HS-27A (cell line): ENCODE measurements at places on chromosomes 1 and 21.

- DNase-seq, result no peak
These were observed 45.8 kb downstream of the RNF115 start for GRCh38 chr1:145778146-145778540.

DNA sequence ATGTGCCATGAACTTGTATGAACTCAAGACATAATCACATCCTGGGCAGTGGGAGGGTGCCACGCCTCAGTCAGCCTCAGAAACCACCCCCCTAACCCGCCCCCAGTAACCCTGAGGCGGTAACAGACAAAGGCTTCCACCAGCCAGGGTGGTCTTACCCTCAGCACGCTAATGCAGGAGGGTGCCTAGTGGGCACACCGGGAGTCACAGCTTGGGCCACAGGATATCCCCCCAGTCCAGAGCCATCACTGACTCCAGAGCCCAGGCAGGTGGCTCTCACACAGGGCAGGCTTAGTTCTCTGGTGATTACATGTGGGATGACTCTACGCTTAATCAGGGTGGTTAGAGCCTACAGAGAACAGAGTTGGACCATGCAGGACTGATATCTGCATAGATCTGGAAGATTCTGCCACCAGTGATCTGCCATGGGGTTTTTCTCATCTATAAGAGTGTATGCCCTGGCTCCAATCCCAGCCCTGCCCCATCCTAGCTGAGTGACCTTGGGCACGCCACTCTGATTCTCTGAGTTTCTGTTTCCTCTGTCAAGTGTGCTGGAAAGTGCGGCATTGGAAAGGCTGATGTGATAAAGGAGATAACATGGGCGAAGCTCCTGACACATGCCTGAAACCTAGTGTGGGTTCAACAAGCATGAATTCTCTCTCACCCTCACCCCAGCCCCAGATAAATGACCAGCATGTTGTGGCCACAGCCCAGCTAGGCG, 27.3 kb downstream of the OPTC start:
- DNase-seq, result no peak

DNA sequence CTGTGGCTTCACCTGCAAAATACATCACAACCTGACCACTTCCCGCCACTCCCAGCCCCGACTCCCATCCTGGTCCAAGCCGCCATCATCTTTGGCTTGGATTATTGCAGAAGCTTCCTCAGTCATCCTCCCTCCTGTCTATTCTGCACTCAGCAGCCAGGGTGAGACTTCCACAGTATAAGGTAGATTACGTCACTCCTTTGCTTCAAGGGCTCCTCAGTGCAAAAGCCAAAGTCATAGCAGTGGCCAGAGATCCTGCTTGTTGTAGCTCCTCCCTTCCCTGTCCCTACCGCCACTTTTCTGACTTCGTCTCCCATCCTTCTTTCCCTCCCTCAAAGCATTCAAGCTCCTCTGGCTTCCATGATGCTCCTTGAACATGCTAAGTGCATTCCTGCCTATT, 152.8 kb downstream of the GRIK3 start:
- no peak for DNase-seq

DNA sequence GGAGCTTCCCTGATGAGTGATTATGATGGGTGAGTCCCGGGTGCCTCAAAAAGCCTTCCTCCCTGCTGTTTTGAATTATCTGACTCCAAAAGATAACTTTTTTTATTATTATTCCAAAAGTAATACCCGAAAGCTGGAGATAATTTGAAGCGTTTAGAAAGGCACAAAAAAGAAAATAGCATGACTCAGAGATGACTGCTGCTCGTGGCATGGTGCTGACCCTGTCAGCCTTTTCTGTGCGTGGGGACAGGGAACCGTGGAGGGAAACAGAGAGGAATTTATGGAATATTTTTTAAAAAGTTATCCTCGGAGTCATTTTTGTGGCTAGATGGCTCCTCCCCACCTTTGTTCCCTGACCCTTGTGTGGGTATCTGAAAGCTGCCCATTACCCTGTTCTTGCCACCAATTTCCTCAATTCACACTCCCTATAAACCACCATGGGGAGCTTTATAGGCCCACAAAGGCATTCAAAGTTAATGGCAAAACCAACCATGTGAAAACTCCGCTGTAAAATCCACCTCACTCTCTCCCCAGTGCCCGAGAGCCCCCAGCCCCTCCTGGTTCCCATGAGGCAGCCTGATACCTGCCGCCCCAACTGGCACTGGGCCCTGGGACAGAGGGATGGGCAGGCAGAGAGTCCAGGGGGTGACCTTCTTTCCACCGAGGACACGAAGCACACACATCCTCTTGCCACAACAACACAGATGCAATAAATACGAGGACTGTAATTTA, 37.5 kb downstream of the IGSF21 start:
- DNase-seq, result no peak

DNA sequence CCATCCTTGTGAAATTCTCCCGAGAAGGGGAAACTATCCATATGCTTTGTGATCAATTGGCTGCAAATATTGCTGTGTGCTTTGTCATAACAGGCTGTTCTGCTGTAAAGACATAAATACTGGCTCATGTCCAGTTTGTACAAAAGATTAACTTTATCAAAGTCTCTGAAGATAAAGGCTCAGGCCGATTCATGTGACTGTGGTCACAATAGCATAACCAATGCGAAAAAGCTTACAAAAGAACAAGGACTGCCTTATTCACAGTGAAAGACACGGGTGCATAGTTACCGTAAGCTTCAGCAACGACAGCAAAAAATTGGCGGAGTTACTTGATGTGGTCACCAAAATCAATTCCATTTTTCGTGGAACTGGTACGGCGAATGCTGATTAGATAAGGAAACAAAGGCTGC, 173.6 kb upstream of the CHRM3 start:
- no peak for DNase-seq

- no peak for DNase-seq
These were observed 265.3 kb downstream of the SPATA17 start for GRCh38 chr1:217896490-217896889.

DNA sequence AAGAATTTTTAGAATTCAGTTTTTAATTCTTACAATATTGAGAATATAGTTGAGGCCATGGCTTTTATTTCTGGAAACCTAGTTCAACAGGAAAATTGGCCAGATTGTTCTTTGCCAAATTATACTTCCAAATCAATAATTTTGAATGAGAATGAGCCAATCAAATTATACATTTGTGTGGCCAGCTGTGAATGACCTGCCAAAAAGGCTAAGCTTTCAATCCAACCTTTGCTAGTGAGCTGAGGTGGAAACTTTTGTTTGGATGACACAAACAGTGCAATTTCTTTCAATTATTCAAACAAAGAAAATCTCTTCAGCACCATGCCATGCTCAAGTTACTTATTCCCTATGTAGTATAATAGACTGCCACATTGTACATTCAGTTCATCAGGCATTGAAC, 167.8 kb downstream of the PATJ start:
- DNase-seq, result no peak

GRCh38 chr21:22710721-22711120, 1712.5 kb downstream of the NCAM2 start:
- DNase-seq, result no peak

- no peak for DNase-seq
These were observed 25.6 kb downstream of the RUNX1 start for GRCh38 chr21:35023396-35024070.

GRCh38 chr1:54791880-54792522, 9.1 kb downstream of the TTC22 start:
- DNase-seq, result no peak

GRCh38 chr1:88892357-88892877, 1.1 kb upstream of the GTF2B start:
- DNase-seq, result no peak

DNA sequence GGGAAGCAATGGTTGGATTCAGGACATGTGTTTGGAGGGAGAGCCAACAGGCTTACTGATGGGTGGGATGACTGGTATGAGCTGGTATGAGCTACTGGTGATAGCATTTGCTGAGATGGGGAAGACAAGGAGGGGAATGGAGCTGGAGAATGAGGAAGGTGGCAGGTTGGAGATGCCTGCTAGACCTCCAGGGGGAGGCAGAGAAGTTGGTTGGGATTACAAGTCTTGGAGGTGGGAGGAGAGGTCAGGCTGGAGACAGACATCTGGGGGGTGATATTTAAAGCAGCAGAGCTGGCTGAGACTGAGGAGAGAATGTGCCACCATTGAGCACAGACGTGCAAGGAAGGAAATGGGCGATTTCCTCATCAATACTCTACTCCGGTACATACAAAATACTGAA, 31.8 kb upstream of the ENO1 start:
- no peak for DNase-seq

DNA sequence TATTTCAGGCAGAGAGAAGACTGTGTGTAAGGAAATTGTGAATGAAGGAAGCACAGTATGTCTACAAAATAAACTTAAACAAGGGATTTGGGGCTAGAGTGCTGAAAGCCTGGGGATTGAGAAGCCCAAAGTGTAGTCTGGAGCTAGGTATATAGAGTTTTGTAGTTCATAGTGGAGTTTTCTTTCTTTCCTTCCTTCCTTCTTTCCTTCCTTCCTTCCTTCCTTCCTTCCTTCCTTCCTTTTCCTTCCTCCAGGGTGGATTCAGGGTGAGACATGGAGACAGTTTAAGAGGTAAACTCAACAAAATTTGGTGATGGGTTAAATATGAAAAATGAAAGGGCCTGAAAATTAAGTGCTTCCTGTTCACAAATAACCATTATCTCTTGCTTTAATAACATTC, 757.8 kb upstream of the CXADR start:
- no peak for DNase-seq

GRCh38 chr21:27362249-27362648, 395.4 kb upstream of the ADAMTS5 start:
- no peak for DNase-seq

DNA sequence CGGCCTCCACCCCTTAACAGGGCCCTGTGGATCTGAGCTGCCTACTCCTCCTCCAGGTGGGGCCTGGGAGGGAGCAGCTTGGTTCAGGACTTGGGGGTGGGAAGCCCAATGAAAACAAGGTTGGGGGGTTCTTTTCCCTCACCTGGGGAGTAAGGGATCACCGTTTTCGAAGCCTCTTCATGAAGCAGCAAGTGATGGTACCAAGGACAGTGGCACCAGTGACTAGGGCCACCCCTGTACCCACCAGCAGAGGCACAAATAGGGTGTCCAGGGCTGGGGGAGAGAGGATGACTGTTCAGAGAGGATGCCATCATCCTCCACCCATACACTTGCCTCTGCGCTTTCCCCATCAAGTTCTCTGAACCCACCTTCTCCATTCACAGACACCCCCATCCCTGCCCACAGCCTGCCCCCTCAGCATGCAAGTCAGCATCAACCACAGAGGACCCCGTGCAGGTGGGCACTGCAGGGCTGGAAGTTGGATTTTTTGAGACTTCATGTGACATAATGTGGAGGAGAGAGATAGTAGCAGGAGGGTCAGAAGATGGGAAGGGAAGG, 6.7 kb downstream of the IGSF8 start:
- DNase-seq, result no peak

DNA sequence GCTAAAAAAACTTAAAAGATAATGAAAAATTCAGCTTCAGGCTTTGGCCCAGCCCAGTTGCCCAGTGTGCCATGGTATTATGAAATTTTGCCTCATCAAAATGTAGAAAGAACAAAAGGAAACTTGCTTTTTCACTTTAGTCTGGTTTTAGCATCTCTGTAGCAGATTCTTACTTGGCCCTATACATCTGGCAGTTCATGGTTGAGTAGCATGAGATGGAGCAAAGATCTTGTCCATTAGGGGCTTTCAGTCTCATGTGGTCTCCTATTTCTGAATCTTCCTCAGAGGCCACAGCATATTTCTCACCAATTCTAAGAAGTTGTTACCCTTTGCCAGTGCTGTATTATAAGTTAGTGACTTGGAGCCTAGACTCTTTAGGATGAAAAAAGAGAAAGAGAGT, 58.5 kb downstream of the ATP2B4 start:
- no peak for DNase-seq

DNA sequence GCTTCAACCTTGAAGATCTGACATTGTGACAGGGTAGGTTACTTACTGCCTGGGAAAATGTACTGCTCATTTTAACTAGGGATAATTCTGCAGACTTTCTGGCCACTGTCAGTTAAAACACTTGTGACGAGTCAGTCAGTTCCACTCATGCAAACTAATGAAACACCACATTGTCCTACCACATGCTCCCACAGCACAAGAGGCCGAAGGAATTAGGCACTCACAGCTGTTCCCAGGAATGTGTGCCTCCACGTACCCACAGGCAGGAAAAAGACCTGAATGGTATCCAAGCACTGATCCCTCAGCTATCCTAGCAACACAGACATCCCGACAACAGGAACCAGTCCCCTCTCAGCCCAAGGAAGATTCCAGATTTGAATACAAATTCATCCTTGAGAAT, 12.3 kb downstream of the BCAR3 start:
- no peak for DNase-seq

DNA sequence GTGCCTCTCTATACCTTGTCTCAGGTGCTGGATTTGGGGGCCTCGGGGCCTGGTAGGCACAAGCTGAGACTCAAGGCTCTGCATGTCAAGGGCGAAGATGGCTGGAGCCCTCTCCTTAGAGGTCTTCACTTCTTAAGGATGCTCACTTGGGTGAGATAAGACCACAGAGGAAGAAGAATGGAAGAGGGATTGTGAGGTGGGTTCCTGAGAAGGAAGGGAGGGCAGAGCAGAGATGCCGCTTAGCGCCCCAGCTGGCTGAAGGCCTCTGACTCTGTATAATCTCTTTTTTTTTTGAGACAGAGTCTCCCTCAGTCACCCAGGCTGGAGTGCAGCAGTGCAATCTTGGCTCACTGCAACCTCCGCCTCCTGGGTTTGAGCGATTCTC, 32.2 kb downstream of the SOX13 start:
- DNase-seq, result no peak

DNA sequence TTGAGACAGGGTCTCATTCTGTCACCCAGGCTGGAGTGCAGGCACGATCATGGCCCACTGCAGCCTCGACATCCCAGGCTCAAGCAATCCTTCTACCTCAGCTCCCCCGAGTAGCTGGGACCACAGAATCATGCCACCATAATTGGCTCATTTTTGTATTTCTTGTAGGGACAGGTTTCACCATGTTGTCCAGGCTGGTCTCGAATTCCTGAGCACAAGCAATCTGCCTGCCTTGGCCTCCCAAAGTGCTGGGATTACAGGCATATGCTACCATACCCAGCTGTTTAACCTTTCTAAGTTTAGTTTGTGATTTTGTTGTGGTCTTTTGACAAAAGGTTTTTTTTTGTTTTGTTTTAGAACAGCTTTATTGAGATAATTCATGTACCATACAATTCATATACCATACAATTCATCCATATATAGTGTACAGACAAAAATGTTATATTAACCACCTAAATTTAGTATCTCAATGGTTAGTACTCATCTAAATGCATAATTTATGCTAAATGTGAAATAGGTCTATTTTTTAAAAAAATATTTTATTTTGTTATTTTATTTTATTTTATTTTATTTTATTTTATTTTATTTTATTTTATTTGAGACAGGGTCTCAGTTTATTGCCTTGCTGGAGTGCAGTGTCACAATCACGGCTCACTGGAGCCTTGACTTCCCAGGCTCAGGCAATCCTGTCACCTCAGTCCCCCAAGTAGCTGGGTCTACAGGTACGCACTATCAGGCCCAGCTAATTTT, 8.9 kb downstream of the ZMPSTE24 start:
- DNase-seq, result no peak

DNA sequence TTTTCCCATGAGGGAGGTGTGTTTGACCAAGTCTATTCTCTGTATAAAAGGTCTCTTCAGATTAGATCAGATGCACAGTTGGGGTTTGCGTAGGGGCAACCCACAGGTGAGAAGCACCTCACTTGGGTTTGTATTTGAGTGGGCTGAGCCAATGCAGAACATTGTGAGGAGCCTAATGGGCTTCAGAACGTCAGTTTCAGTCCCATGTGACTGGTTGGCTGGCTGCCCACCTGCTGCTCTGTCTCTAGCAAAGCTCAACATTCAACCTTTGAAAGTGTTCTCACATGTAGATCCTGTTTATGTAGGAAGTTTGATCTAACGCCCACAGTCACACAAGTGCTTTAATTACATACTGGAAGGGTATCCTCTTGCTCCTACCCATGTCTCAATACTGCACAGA, 105.5 kb downstream of the FASLG start:
- DNase-seq, result no peak
